ENCODE measurements at places on chromosomes 13 and 19.
A peak's percentile ranks its signal among the peaks of the same experiment; 100 is the strongest.

- no peak for DNase-seq
Observed at GRCh38 chr19:28899703-28900102, 313.2 kb downstream of the UQCRFS1 start.

GRCh38 chr13:27374650-27375049, 49.8 kb upstream of the GTF3A start:
- peak; percentile 87 for DNase-seq

GRCh38 chr19:7533925-7534480, 1.5 kb upstream of the PNPLA6 start:
- DNase-seq = peak; percentile 95

GRCh38 chr19:56748378-56748777, 76.8 kb upstream of the ZNF835 start:
- no peak for DNase-seq

DNA sequence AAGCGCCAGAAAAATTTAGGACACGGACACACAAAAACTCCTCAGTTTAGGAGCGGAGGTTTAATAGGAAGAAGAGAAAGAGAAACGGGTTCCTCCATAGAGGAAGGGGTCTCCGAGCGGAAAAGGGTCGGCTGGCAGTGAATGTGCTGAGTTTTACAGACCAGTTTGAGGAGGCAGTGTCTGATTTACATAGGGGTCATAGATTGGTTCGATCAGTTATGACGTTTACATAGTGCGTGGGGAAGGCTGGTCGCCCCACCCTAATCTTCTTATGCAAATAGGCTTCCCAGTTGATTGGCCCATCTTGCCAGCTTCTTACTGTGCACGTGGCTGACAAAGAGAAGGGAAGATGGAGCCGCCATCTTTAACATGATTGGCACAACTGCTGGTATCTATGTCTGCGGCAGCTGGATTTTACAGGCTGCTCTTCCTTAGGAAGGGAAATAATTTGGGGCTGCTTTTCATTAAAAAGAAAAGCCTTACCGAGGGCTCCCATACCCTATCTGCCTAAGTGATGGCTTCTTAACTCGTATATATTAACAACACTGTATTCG, 1.2 kb upstream of the ZNF225 start:
- no peak for DNase-seq

DNA sequence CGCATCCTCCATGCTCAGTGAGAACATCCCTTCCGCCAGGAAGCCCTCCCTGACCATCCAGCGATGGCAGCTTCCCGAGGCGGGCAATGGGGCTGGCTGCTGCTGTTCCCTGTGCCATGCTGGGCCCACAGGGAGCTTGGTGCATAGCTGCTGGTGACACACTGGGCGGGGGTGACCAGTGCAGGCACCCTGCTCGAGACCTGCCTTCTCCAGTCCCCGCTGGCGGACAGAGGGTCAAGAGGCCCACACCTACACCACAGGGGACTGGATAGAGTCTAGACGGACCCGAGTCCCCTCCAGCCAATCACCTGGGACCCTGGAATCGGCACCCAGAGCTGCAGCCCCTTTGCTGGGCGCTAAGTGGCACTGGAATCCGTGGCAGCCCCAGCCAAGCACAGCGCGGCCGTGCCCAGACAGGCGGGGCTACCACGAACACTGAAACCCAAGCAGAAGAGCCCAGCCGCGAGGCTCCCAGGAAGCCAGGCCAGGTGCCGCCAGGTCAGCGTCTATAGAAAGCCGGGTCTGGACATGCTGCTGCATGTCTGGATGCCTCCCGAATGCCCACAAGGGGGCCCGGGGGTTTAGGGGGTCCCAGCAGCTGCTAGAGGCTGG, 9.0 kb upstream of the TBXA2R start:
- DNase-seq = no peak

DNA sequence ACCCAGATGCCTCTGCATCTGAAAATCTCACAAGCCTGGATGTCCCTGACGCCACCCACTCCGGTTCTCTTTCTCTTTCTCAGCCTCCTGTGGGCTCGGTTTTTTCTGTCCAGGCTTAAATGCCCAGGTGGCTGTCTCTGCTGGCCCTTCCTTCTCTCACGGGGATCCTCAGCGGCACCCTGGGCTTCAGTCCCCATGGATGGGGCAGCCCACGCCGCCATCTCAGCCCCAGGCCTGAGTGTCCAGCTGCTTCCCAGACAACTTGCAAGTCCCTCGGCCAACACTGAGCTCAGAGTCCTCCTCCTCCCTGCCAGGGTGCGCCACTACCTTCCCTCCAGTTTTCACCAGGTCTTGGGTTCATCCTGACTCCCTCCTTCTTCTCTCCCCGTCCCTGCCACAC, 6.4 kb downstream of the FBN3 start:
- no peak for DNase-seq

DNA sequence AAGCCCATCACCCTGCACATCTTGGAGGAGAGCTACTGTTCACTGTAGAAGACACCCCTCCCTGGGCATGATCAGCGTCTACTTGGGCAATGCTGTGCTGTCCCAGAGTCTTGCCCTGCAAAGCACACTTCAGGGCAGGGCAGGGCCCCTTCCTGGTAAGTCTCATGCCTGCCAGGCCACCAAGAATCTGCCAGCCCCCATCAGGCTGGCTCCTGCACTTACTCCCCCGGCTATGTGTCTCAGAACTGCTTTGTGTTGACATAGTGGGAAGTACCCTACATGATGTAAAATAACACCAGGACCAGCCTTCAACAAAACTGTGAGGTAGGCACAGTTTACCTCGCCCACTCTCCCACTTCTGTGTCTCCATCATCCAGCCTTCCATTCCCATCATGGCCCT, 27.8 kb upstream of the ATP12A start:
- DNase-seq = no peak
